ENCODE measurements at places on chromosomes 11 and 22.

- no peak for DNase-seq
Observed at GRCh38 chr11:76577226-76577920, 93.2 kb downstream of the LRRC32 start.

DNA sequence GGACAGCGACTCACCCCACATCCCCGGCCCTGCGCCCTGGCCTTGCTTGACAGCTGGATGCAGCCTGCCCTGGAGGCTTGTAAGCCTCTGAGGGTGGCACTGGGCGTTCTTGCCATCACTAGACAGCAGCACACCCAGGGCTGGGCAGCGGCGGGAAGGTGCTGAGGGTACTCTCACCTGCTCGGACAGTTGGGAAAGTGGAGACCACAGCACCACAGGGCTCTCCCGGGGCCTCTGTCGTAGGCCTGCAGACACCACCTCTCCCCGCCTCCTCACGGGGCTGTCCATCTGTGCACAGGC lies 18.8 kb upstream of the BRSK2 start:
- no peak for DNase-seq

DNA sequence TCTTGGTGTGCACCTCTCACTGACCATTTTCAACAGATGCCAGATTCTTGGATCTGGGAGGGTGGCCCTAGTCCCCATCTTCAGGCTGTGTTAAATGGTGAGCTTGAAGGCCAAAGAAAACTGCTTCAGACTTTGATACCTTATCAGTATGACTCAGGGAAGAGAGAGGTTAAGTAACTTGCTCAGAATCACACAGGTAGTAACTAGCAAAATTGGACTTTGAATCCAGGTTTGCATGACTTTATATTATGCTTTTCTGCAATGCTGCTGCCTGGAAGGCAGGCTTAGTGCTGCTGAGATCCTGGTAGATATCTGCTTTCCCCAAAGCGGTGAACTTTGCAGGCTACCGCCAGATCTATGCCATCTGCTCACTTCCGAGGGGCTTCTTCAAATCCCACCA lies 487.3 kb downstream of the INSC start:
- DNase-seq: no peak

- no peak for DNase-seq
Observed at GRCh38 chr11:87259736-87260135, 222.0 kb downstream of the TMEM135 start.

DNA sequence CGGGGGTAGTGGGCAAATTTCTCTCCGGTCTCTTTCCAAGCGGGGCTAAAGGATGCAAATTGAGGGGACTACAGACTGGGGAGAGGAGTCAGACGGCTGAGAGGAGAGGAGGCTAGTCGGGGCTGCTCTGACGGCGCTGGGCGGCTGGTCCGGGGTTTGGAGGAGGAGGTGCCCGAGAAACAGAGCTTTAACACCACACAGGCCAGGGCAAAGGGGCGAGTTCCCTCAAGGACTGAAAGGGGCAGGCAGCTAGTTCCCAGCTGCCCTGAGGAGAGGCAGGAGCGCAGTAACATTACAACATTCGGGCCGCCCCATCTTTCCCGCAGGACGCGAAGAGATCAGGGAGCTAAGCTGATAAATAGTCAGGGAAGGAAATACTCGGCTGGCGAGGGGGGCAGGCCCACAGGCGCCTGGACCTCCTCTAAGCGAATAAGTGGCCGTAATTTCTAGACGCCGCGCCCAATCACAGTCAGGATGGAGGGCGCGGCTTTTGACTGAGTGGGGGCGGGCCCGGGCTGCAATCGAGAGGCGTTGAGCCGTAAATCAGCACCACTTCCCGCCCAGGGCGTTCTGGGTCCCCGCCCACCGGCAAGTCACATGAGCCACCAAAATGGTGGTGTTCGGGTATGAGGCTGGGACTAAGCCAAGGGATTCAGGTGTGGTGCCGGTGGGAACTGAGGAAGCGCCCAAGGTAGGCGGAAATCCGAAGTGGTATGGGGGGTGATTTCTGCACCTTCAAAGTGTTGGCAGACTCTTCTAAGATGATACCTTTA lies at the start of gene TMEM126B:
TSS of gene TMEM126B (plus strand) at position 596 of the 773 bp plus-strand sequence. CDS start at position 611, 15 bp downstream.
- peak; percentile 91 for DNase-seq

GRCh38 chr22:49996518-49997250 lies 15.9 kb downstream of the IL17REL start:
- no peak for DNase-seq

- DNase-seq: no peak
Observed at GRCh38 chr11:27705873-27706820, 5.9 kb upstream of the BDNF start.

DNA sequence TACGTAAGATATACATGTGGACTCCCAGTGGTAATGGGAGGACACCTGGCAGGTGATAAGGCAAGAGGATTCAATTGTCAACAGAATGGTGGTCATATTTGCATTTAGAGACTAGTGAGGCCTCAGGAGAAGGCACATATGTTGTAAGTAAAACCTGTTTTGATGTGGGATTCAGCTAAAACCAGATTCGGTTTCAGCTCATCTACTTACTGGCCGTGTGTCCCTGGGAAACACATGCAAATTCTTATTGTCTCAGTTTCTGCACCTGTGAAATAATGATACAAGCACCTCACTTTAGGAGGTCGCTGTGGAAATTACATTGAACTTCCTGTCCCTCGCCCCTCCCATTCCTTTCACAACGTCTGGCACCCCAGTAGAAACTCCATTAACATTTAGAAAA lies 78.9 kb upstream of the FIBIN start:
- DNase-seq: no peak

DNA sequence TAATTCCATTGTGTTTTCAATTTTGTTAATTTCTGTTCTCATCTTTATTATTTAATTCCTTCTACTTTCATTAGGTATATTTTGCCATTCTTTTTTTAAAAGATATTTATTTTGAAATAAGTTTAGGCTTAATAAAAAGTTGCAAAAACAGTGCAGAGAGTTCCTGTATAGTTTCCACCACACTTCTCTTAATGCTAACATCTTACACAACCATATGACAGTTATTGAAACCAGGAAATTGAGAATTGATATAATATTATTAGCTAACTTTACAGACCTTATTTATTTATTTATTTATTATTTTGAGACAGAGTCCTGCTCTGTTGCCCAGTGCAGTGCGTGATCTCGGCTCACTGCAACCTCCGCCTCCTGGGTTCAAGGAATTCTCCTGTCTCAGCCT lies 13.8 kb upstream of the SPDYC start:
- DNase-seq: no peak

DNA sequence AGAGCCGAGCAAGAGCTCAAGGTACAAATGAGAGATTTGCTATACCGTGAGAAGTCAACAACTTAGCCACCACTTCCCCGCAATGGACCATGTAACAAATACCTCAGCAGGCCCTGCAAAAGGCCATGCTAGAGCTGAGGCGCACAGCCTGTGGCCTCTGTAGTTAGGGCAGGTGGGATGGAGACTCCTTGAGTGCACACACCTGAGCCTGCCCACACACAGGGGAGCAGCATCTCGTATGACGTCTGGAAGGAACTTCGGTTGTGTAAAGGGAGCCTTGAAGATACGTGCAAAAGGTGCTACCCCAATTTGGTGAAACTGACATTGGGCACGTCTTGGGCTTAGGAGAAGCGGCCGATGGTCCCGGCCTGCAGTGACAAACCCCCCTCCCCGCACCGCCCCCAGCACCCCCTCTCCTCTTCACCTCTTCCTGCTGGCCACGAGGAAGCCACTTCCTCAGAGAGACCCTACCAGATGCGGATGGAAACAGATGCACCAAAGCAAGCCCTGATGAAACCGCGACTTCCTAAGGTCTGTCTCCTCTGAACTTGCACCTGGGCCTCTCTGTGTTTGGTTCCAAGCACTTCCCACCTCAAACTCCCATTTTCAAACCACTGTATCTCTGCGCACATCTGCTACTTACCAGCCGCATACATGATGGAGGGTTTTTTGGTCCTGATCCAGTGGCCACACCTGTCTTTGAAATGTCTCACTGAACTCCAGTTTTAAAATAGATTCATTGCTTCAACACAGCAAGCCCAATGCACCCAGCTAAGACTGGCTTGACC lies 10.6 kb downstream of the CDPF1 start:
- DNase-seq: no peak

DNA sequence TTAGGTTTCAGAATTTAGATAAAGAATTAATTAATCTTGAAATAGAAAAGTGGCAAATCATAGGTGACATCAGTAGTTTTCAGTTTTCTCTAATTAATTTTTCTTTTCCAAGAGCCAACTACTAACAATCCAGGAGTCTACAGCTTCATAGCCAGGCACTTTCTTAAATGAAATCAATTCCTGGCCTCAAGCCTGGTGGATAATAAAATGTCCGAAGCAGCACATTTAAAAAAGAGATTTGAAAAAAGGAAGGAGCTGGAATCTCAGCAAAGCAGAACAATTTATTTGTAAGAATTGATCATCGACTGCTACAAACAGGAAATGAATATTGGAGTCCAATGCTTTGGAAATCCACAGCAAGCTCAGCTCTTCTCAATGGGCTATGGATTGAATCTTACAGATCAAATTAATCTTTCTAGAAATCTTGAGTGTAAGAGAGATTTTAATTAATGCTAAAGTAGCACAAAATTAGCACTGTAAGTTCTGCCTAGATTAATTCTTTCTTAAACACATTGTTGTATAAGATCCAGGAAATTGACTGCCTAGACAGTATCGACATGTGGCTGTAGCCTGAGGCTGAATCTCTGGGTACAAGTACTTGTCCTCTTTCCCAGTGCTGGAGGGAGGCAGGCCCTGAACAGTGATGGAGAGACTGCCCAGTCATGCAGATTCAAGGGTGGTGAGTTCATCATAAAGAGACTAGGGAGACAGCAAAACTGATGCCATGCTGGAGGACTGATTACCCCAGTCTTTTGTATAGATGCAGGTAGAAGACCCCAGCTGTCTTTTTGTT lies 167.8 kb upstream of the POU2AF2 start:
- DNase-seq: no peak

DNA sequence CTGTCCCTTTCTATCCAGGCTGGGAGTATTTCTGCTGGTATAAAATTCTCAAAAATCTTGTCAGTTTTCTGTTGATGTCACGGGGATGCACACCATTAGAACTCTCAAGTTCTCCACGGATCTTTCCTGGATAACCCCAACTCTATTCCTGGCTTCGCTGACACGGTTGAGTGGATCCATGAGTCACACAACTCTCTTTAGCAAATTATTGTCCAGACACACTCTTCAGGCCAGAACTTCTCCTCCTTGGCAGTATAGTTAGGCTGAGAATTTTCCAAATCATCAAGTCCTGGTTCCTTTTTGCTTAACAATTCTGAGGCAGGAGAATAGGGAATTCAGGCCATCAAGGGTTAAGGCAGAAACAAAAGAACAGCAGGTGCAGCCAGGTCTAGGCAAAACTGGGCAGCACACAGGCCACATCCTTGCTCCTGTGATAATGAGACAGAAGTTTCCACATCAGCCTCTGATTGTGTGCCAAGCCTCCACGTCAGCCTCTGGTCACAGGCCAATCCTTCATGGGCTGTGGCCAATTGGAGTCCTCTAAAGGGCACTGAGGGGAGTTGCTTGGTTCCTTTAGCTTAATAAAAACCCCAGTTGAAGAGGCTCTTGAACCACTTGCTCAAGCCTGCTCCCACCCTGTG lies 5.7 kb upstream of the ACAT1 start:
- DNase-seq: no peak

GRCh38 chr11:90218606-90219005 lies 4.2 kb downstream of the CHORDC1 start:
- DNase-seq: no peak

- no peak for DNase-seq
Observed at GRCh38 chr11:71470946-71471345, 17.9 kb downstream of the NADSYN1 start.

DNA sequence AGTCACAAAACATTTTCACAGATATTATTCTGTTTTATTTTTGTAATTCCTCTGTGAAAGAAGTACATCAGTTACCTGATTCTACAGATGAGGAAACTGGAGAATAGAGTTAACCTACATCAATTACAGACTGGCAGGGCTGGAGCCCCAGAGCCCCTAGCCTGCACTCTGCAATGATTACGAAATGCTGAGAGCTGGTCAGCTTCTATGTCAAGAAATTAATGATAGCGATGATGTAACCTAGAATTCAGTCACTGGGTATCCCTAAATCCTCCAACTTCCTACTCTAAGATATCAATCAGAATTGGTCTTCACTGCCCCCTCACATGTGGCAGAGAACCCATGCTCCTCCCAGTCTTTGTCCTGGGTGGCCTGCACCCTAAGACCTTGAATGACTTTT lies 273.5 kb upstream of the PLET1 start:
- no peak for DNase-seq

DNA sequence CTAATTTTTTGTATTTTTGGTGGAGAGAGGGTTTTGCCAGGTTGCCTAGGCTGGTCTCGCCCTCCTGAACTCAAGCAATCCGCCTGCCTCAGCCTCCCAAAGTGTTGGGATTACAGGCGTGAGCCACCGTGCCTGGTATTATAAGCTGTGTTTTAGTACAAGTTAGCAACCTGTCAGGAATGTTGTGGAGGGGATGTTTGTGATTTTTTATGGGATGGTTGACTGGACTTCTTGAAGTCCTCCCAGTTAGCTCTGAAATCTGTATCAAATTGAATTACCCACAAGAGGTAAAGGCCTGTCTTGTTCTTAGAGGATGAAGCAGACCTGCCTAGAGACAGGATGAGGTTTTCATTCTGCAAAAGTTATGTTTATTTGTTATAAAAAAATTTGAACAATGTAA lies 34.1 kb upstream of the IL18BP start:
- DNase-seq: no peak

GRCh38 chr11:94028436-94028835 lies 7.3 kb downstream of the HEPHL1 start:
- DNase-seq: no peak

GRCh38 chr22:48577014-48577690 lies 1250.5 kb downstream of the BRD1 start:
- no peak for DNase-seq

DNA sequence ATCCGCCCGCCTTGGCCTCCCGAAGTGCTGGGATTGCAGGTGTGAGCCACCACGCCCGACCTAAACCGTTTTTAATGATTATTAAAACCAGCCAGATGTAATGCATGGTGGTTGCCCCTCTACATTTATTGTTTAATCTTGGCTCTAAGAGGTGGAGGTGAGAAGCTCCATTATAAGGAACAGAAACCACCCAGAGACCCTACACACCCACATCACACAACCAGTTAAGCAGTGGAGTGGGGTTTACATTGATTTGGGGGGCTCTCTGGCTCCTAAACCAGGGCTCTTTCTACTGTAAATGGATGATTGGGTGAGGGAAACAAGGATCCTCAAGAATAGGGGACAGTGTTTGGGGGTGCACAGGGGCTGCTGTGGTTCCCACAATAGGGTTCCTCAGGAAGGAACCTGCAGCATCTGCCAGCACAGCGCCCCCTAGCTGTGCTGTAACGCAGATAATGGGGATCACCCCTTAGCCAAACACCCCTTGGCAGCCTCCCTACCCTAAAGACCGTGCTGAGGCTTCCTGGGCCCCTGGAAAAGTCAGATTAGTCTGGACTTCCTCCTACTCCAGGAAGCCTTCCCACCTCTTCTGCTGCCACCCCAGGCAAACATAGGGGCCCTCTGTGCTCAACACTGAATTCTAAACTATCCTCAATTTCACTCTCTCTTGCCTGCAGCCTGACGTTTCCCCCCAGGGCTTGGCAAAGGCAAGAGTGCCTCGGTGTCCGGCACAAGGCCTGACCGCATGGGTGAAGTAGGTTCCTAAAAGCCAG lies 2.4 kb downstream of the MPST start:
- DNase-seq: no peak

GRCh38 chr11:12809864-12810567 lies 135.8 kb downstream of the TEAD1 start:
- no peak for DNase-seq
